ENCODE measurements at places on chromosomes 2 and 18. TPM values are rescaled to one million over a fixed set of nuclear protein-coding genes. Genes with fewer than 3 reads are reported as not detected.

The ZC3H8 gene
- total RNA-seq = 19.0 TPM

The AFF3 gene
- total RNA-seq = 2.0 TPM

The POTEI gene
- 2.8 TPM for total RNA-seq

The ECEL1 gene
- not detected for total RNA-seq

The CFC1 gene
- total RNA-seq = not detected

The LRATD1 gene
- total RNA-seq = 0.08 TPM

The IL36G gene
- not detected for total RNA-seq

The REG3A gene
- not detected for total RNA-seq

Data from A375 (cell line).